ENCODE measurements at places on chromosomes 4 and X.

DNA sequence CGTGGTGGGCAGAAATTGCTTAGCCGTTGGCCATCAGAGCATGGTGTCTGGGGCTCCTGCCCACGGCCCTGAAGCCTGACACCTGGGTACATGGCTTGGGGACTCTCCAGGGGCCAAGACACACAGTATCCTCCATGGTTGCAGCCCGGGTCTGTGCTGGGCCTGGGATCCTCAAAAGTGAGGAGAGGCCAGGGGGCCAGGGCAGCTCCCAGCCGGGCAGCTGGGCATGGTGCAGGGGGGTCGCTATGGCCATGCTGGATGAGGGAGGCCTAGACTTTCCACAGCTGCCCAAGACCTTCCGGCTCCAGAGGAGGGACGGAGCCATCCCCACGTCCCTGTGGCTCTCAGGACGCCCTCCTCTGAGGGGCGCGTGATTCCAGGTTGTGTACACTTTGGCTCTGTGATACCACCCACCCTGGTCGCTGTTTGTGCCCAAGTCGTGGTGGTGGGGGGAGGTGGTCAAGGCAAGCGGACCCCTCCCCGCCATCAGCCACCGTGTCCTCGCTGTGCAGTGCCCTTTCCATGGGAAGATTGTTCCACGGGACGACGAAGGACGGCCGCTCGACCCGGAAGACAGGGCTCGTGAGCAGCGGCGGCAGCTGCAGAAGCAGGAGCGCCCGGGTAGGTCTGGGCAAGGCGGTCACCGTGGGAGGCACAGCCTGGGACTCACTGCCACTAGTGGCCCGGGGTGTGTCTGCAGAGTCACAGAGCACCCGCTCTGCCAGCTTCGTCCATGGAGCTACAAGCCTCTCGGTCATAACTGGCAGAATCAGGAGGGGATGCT lies 25.7 kb downstream of the NKX1-1 start:
- no peak overlapping the region for H3K4me3 ChIP-seq
- no peaks in the 10 kb centered on the region for H3K36me3 ChIP-seq
- no peak overlapping the region for H3K27ac ChIP-seq
- no peak for DNase-seq

DNA sequence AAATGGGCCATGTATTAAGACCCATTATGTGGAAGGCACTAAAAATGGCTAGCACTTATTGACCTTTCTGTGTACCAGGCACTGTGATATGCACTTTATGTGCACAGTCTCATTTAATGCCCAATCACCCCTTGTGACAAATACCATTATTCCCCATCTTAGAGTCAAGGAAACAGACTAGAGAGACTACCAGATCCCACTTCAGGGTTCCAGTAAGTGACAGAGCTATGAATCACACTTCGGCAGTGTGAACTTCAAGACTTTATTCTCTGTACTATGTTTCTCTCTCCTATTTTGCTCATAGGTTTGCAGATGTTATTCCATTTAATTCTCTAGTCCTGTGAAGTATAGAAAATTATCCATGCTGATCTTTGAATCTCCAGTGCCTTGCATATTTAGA lies 107.0 kb downstream of the NFKB1 start:
- DNase-seq = no peak
- no peak overlapping the region for H3K4me3 ChIP-seq
- no peaks in the 10 kb centered on the region for H3K4me1 ChIP-seq
- H3K27me3 ChIP-seq = no peaks in the 10 kb centered on the region
- peaks cover 59% of the 10 kb centered on the region for H3K36me3 ChIP-seq

- no peak overlapping the region for H3K4me3 ChIP-seq
- no peak overlapping the region for H3K27ac ChIP-seq
- H3K4me1 ChIP-seq = no peaks in the 10 kb centered on the region
- H3K27me3 ChIP-seq = no peaks in the 10 kb centered on the region
- no peaks in the 10 kb centered on the region for H3K36me3 ChIP-seq
Observed at GRCh38 chr4:23260511-23260910, 567.8 kb downstream of the GBA3 start.

GRCh38 chrX:18974993-18975392 lies 8.9 kb downstream of the PHKA2 start:
- no peak overlapping the region for H3K27ac ChIP-seq
- no peaks in the 10 kb centered on the region for H3K27me3 ChIP-seq
- no peak for DNase-seq
- H3K4me1 ChIP-seq = no peaks in the 10 kb centered on the region

GRCh38 chrX:72130156-72130761 lies 1.5 kb downstream of the RTL5 start:
- no peaks in the 10 kb centered on the region for H3K27me3 ChIP-seq
- H3K36me3 ChIP-seq = no peaks in the 10 kb centered on the region
- DNase-seq = no peak
- no peak overlapping the region for H3K4me3 ChIP-seq

- no peaks in the 10 kb centered on the region for H3K4me1 ChIP-seq
- H3K27ac ChIP-seq = no peak overlapping the region
- H3K27me3 ChIP-seq = no peaks in the 10 kb centered on the region
- peaks cover 2% of the 10 kb centered on the region for H3K36me3 ChIP-seq
- H3K4me3 ChIP-seq = no peak overlapping the region
Observed at GRCh38 chr4:173230062-173230461, 61.5 kb downstream of the GALNT7 start.

- H3K27ac ChIP-seq = no peak overlapping the region
- no peaks in the 10 kb centered on the region for H3K4me1 ChIP-seq
- no peak overlapping the region for H3K4me3 ChIP-seq
- no peaks in the 10 kb centered on the region for H3K27me3 ChIP-seq
- no peak for DNase-seq
Observed at GRCh38 chr4:73451981-73452747, 16.1 kb downstream of the AFP start.

GRCh38 chr4:6808259-6808658 lies 25.7 kb downstream of the KIAA0232 start:
- no peaks in the 10 kb centered on the region for H3K27me3 ChIP-seq
- H3K36me3 ChIP-seq = no peaks in the 10 kb centered on the region
- DNase-seq = no peak
- no peaks in the 10 kb centered on the region for H3K4me1 ChIP-seq
- no peak overlapping the region for H3K27ac ChIP-seq

DNA sequence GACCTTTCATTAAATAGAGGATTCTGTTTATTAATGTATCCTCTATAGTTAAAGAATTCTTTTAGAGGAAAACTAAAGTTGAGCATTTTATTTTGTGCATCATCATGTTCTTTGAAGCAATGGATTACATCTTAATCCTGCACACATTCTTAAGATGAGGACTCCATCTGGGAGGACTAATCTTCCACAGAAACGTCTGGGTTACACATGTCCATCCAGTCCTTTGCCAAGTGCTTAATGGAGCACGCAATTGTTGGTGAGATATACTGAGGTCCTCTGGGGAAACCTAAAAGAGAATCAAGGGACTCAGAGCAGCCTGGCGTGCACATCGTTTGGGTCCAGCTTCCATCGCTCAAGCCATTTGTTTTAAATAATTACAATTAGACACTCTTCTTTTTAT lies 115.1 kb upstream of the SFRP2 start:
- H3K4me3 ChIP-seq = no peak overlapping the region
- H3K4me1 ChIP-seq = no peaks in the 10 kb centered on the region
- no peak for DNase-seq
- H3K27me3 ChIP-seq = no peaks in the 10 kb centered on the region

GRCh38 chr4:88919056-88919455 lies 137.9 kb downstream of the FAM13A start:
- no peaks in the 10 kb centered on the region for H3K36me3 ChIP-seq
- no peaks in the 10 kb centered on the region for H3K27me3 ChIP-seq
- DNase-seq = no peak

GRCh38 chr4:8819473-8820177 lies 52.0 kb downstream of the HMX1 start:
- DNase-seq = no peak
- no peaks in the 10 kb centered on the region for H3K36me3 ChIP-seq
- H3K27me3 ChIP-seq = no peaks in the 10 kb centered on the region
- H3K4me3 ChIP-seq = no peak overlapping the region

DNA sequence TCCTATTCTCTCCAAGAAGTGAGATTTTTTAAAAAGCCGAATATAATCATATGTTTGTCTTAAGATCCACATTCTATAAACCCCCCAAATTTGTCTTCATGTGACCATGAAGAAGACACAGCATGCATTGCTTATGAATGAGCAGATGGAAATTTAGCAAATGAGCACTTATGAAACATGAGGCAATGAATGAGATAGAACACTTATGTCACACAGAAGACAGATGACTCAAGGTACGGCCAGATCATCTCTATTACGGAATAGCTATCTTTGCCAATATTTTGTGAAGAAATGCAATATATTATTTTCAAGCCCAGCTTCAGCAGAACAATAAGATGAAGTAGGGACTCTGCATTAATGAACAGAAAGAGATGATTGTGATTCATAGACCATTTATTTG lies 21.4 kb downstream of the PHEX start:
- H3K4me3 ChIP-seq = no peak overlapping the region
- H3K27ac ChIP-seq = no peak overlapping the region
- no peaks in the 10 kb centered on the region for H3K27me3 ChIP-seq

- DNase-seq = no peak
- H3K4me1 ChIP-seq = peaks cover 12% of the 10 kb centered on the region
- H3K27ac ChIP-seq = no peak overlapping the region
- no peaks in the 10 kb centered on the region for H3K36me3 ChIP-seq
- no peaks in the 10 kb centered on the region for H3K27me3 ChIP-seq
Observed at GRCh38 chr4:1170976-1171310, 1.4 kb downstream of the SPON2 start.

GRCh38 chr4:153468587-153468986 lies 2.4 kb downstream of the TMEM131L start:
- H3K36me3 ChIP-seq = peaks cover 10% of the 10 kb centered on the region
- H3K4me1 ChIP-seq = peaks cover 36% of the 10 kb centered on the region
- peak; percentile 87 for DNase-seq
- H3K27me3 ChIP-seq = no peaks in the 10 kb centered on the region
- H3K27ac ChIP-seq = peak overlapping the region; percentile 88

- no peaks in the 10 kb centered on the region for H3K4me1 ChIP-seq
- DNase-seq = no peak
- no peak overlapping the region for H3K27ac ChIP-seq
- no peaks in the 10 kb centered on the region for H3K36me3 ChIP-seq
- H3K4me3 ChIP-seq = no peak overlapping the region
- H3K27me3 ChIP-seq = no peaks in the 10 kb centered on the region
Observed at GRCh38 chr4:52853351-52853750, 8.8 kb upstream of the RASL11B start.

DNA sequence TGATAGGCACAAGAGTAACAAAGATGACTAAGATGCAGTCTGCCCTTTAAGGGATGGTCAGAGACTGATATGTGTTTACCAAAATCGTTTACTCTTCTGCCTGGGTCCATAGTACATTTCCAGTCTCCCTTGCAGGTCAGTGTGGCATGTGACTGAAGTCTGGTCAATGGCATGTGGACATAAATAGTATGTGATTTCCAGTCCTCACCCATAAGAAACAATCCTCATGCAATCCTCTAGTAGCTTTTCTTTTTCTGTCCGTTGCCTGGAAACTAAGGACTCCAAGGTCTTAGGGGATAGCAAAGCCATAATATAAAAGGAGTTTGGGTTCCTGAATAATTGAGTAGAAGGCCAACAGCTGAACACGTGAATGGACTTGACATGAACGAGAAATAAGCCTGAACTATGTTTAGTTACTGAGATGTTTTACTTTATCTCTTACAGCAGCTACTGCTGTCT lies 1.1 kb downstream of the SLC9B2 start:
- no peak for DNase-seq
- peak overlapping the region; percentile 77 for H3K4me3 ChIP-seq
- H3K27me3 ChIP-seq = no peaks in the 10 kb centered on the region
- H3K27ac ChIP-seq = peak overlapping the region; percentile 93

GRCh38 chr4:74292111-74292870 lies 16.0 kb upstream of the EPGN start:
- no peak overlapping the region for H3K4me3 ChIP-seq
- DNase-seq = no peak
- H3K36me3 ChIP-seq = no peaks in the 10 kb centered on the region
- H3K27me3 ChIP-seq = no peaks in the 10 kb centered on the region
- no peak overlapping the region for H3K27ac ChIP-seq

GRCh38 chr4:176675810-176676209 lies 116.9 kb downstream of the VEGFC start:
- no peak overlapping the region for H3K4me3 ChIP-seq
- H3K4me1 ChIP-seq = no peaks in the 10 kb centered on the region
- H3K36me3 ChIP-seq = no peaks in the 10 kb centered on the region
- H3K27ac ChIP-seq = no peak overlapping the region
- no peaks in the 10 kb centered on the region for H3K27me3 ChIP-seq

DNA sequence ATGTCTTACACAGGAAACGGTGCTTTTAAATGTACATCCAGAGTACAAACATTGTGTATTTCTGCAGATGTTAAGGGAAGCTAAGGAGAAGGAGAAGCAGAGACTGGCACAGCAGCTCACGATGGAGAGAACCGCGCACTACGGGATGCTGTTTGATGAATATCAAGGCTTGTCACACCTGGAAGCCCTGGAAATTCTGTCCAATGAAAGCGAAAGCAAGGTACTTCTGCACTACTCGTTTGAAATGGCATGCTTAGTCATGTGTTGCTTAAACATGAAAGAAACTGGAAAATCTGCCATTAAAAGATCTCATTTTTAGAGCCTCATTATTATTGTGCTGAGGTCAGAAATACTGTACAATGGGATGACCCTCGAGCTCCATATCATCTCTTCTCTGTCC lies 47.2 kb downstream of the FAM114A1 start:
- no peak overlapping the region for H3K27ac ChIP-seq
- H3K27me3 ChIP-seq = no peaks in the 10 kb centered on the region
- peaks cover 3% of the 10 kb centered on the region for H3K4me1 ChIP-seq

- H3K27me3 ChIP-seq = no peaks in the 10 kb centered on the region
- H3K4me1 ChIP-seq = no peaks in the 10 kb centered on the region
- no peak for DNase-seq
- no peaks in the 10 kb centered on the region for H3K36me3 ChIP-seq
Observed at GRCh38 chrX:63526863-63527262, 175.7 kb upstream of the SPIN4 start.

- H3K4me3 ChIP-seq = no peak overlapping the region
- no peak for DNase-seq
- H3K4me1 ChIP-seq = no peaks in the 10 kb centered on the region
- H3K27me3 ChIP-seq = no peaks in the 10 kb centered on the region
Observed at GRCh38 chr4:95186666-95187065, 362.1 kb downstream of the UNC5C start.

GRCh38 chr4:29423836-29424721 lies 1296.1 kb upstream of the PCDH7 start:
- no peak overlapping the region for H3K4me3 ChIP-seq
- no peak overlapping the region for H3K27ac ChIP-seq
- no peaks in the 10 kb centered on the region for H3K4me1 ChIP-seq
- no peak for DNase-seq
- no peaks in the 10 kb centered on the region for H3K36me3 ChIP-seq

- DNase-seq = no peak
- no peak overlapping the region for H3K4me3 ChIP-seq
- no peak overlapping the region for H3K27ac ChIP-seq
- H3K4me1 ChIP-seq = no peaks in the 10 kb centered on the region
Observed at GRCh38 chrX:38870361-38870895, 69.2 kb downstream of the MID1IP1 start.

DNA sequence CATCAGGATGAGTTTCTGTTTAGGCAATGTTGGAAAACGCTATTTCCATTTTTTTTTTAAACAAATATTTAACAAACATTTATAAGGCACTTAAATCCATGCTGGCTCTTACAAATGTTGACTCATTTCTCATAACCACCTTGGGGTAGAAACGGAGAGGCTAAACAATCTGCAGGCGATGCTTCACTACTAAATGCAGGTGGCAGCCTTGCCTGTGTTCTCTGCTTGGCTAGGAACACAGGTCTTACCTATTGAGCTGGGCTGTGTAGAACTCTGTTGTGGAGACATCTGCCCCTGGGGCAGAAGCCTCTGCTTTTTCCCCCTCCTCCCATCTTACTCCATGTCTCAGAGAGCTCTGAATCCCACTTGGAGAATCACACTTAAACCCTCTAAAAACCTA lies 1.4 kb upstream of the CXCL1 start:
- no peak overlapping the region for H3K4me3 ChIP-seq
- H3K27me3 ChIP-seq = no peaks in the 10 kb centered on the region
- no peak overlapping the region for H3K27ac ChIP-seq
- no peak for DNase-seq
- H3K4me1 ChIP-seq = no peaks in the 10 kb centered on the region
